Uterus (tissue), 4 donors: ENCODE measurements at places on chromosomes 3 and 15. TPM values are rescaled to one million over a fixed set of nuclear protein-coding genes. Genes with fewer than 3 reads are reported as not detected.

DNA sequence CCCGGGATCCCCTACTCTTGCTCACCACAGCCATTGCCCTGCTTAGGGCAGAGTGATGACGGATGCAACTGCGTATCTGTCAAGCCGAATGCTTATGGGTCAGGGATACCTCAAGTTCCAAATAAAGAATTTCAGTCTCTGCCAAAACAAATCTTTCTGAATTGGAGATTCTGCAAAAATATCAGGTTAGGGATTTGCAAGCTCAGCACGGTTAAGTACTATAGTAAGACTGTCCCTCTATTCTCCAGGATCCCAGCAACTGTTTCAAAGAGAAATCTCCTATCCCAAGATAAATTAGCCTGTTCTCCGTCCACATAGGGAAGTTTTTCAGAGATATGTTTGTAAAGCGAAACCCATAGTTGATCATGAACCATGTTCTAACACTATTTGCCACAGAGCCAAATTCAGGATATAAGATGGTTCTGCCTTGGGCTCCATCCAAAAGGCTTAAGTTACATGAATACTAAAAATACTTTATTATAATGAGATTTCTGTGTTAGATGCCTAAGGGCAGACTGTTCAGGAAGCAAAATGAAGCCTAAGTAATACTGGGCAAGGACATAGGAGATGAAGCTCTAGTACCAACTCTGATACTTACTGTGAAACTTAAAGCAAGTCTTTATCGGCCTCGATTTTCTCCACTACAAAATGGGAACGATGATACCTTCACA is 100.1 kb upstream of the LPP start:
- peak overlapping the region; percentile 95 for H3K27ac ChIP-seq
- no peaks in the 10 kb centered on the region for H3K36me3 ChIP-seq
- H3K4me3 ChIP-seq: no peak overlapping the region
- peaks cover 7% of the 10 kb centered on the region for H3K4me1 ChIP-seq

DNA sequence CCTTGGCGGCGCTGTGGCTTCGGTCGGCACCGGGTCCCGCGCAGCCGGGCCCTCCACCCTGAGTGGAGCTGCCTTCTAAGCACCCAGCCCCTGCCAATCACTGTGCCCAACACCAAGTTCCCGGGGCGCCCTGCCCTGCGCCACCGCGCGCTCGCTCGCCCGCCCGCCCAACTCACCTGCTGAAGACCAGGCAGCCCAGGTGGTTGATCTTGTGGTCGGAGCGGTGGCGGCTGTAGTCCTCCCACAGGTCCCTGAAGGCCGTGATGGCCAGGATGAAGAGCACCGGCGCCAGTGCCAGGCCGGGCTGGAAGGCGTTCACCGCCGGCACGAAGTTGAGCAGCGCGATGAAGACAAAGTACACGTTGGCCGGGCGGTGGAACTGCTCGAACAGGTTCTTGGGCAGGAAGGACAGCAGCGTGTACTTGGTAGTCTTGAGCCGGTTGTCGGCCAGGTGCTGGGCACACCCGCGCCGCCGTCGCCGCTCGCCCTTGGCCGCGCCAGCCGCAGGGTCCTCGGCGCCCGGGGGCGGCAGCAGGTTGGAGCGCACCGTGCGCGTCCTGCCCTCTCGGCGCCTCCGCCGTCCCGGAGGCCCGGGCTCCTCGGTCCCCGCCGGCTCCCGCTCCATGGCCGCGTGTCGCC is 536 bp downstream of the ATP10A start:
- no peaks in the 10 kb centered on the region for H3K36me3 ChIP-seq
- no peak overlapping the region for H3K27ac ChIP-seq
- peak overlapping the region; percentile 47 for H3K4me3 ChIP-seq
- no peak for DNase-seq
- no peaks in the 10 kb centered on the region for H3K4me1 ChIP-seq
- no peaks in the 10 kb centered on the region for H3K27me3 ChIP-seq

GRCh38 chr3:63798949-63799348 is 20.1 kb upstream of the C3orf49 start:
- H3K27me3 ChIP-seq: no peaks in the 10 kb centered on the region
- no peaks in the 10 kb centered on the region for H3K36me3 ChIP-seq
- no peaks in the 10 kb centered on the region for H3K4me1 ChIP-seq
- no peak for DNase-seq
- H3K4me3 ChIP-seq: no peak overlapping the region

DNA sequence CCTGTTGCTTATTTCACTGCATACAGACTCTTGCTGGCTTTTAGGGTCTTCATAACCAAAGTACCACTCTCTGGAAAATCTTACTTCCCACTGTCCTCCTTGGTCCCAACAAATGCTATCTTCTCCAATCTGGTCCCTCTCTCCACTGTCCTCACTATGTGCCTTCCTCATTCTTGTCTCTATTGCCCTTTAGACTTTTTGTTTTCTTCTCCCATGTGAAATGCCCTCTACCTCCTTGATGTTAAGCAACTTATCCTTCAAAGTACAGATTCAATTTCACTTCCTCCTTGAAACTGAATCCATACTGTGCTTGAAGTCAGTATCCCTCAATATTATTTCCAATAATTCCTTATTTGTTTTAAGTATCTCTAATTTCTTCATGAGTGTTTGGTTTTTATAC is 60.8 kb downstream of the CGGBP1 start:
- no peaks in the 10 kb centered on the region for H3K4me1 ChIP-seq
- DNase-seq: no peak
- no peak overlapping the region for H3K27ac ChIP-seq

DNA sequence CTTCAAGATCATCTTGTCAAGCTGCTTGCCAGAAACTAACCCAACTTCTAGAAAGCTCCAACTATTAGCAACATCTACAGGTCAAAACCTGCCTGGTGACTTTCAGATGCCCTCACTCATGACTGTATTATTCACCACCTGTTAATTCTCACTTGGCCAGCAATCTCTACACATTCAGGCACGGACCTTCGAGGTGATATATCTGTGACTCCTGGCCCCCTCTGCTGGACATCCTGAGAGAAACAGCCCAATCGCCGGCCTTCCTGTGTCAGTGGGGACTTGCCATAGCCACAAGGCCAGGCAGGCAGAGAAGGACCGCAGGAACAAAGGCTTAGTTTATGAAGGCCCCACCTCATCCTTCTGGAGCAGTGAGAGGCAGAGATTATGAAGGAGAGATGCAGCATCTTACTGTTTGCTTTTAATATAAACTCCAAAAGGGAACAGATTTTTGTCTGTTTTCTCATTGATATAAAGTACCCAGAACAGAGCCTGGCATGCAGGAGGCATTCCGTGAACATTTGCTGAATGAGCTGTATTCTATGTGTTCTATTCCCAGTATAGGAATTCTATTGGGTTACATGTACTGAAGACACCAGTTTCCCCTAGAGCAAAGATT is 24.4 kb upstream of the OCA2 start:
- no peaks in the 10 kb centered on the region for H3K4me1 ChIP-seq
- DNase-seq: no peak
- H3K36me3 ChIP-seq: no peaks in the 10 kb centered on the region
- H3K27ac ChIP-seq: no peak overlapping the region
- no peaks in the 10 kb centered on the region for H3K27me3 ChIP-seq

- H3K4me3 ChIP-seq: no peak overlapping the region
- H3K36me3 ChIP-seq: no peaks in the 10 kb centered on the region
- no peaks in the 10 kb centered on the region for H3K4me1 ChIP-seq
- H3K27me3 ChIP-seq: no peaks in the 10 kb centered on the region
Measured at GRCh38 chr15:40990789-40991188, 37.5 kb downstream of the CHAC1 start.

GRCh38 chr3:12972781-12973702 is 100.2 kb downstream of the IQSEC1 start:
- no peak overlapping the region for H3K4me3 ChIP-seq
- DNase-seq: no peak
- H3K27me3 ChIP-seq: no peaks in the 10 kb centered on the region

GRCh38 chr3:116815831-116816588 is 106.4 kb downstream of the TUSC7 start:
- H3K27ac ChIP-seq: peak overlapping the region; percentile 2
- DNase-seq: peak; percentile 19
- no peaks in the 10 kb centered on the region for H3K27me3 ChIP-seq
- no peak overlapping the region for H3K4me3 ChIP-seq
- H3K4me1 ChIP-seq: no peaks in the 10 kb centered on the region

Gene TMEM207
- total RNA-seq: not detected

GRCh38 chr15:88066636-88067330 is 189.8 kb downstream of the NTRK3 start:
- H3K36me3 ChIP-seq: no peaks in the 10 kb centered on the region
- DNase-seq: no peak
- H3K27me3 ChIP-seq: no peaks in the 10 kb centered on the region
- no peak overlapping the region for H3K4me3 ChIP-seq
- no peaks in the 10 kb centered on the region for H3K4me1 ChIP-seq
- H3K27ac ChIP-seq: no peak overlapping the region

Gene LRCH3
- 95.9 TPM for total RNA-seq

DNA sequence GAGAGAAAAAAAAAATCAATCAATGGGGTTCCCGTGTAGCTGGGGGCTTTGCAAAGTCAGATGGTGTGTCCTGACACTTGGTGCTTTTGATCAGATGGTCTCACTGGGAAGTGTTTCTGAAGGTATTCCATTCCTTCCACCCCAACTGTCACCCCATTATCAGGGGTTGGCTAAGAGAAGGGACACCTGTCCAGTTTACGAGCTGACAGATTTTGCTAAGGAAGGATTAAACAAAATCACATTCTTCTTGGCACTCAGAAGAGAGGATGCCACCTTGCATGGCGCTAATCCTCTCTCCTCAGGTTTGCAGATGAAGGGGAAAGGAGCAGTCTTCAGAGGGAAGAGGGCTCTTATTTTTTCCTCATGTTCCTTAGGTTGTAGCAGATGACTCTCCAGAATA is 103.7 kb upstream of the ETV5 start:
- H3K36me3 ChIP-seq: no peaks in the 10 kb centered on the region
- H3K4me3 ChIP-seq: no peak overlapping the region
- H3K27me3 ChIP-seq: no peaks in the 10 kb centered on the region
- no peak for DNase-seq
- no peak overlapping the region for H3K27ac ChIP-seq

Gene LRRC58
- 78.1 TPM for total RNA-seq

- H3K4me1 ChIP-seq: no peaks in the 10 kb centered on the region
- no peak overlapping the region for H3K4me3 ChIP-seq
- no peak for DNase-seq
- no peaks in the 10 kb centered on the region for H3K27me3 ChIP-seq
- no peaks in the 10 kb centered on the region for H3K36me3 ChIP-seq
- no peak overlapping the region for H3K27ac ChIP-seq
Measured at GRCh38 chr3:66363148-66363547, 137.7 kb downstream of the LRIG1 start.

Gene EEFSEC
- 9.2 TPM for total RNA-seq

Gene POLQ
- 0.26 TPM for total RNA-seq

- no peaks in the 10 kb centered on the region for H3K27me3 ChIP-seq
- no peaks in the 10 kb centered on the region for H3K4me1 ChIP-seq
- H3K4me3 ChIP-seq: no peak overlapping the region
- H3K36me3 ChIP-seq: no peaks in the 10 kb centered on the region
- no peak for DNase-seq
- H3K27ac ChIP-seq: no peak overlapping the region
Measured at GRCh38 chr3:132382267-132382666, 35.0 kb upstream of the DNAJC13 start.

Gene SETD2
- total RNA-seq: 90.1 TPM

- H3K36me3 ChIP-seq: no peaks in the 10 kb centered on the region
- no peaks in the 10 kb centered on the region for H3K27me3 ChIP-seq
- peak overlapping the region; percentile 63 for H3K4me3 ChIP-seq
- DNase-seq: peak; percentile 45
Measured at GRCh38 chr3:39106851-39107387, 508 bp downstream of the GORASP1 start.

DNA sequence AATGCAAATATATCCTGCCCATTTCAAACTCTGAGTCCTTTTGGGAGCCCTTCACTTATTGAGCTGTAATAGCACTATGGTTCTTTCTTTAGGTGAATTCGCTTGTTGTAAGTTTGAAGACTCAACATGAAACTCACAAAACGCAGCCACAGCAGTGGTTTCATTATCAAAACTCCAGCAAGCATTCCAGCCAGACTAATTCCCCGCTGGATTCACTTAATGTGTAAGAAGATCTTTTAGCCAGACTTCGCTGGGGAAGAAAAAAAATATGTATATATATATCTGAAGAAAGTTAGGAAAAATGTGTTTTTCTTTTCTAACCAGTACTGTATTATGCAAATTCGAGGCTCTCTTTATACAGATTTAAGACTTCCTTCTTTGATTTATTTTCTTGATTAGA is 241.1 kb downstream of the WNT5A start:
- H3K27ac ChIP-seq: peak overlapping the region; percentile 1
- no peaks in the 10 kb centered on the region for H3K36me3 ChIP-seq

Gene NTRK3
- total RNA-seq: 6.9 TPM

DNA sequence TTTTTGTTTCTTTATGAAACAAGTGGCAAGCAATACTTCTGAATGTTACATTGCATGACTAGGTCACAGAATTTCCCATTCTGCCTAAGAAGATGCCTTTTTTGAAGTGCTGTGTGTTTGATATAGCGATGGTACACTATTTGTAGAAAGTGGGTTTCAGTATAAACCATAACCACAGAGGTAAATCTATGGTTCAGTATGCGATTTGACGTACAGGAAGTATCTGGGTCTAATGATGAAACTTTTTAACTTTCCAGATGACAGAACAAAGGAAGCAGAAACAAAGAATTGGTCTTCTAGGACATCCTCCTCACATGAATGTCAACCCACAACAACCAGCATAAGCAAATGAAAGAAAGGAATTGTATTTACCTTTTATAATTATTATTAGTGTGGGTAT is 133.4 kb upstream of the BHLHE40 start:
- H3K27ac ChIP-seq: no peak overlapping the region
- no peak overlapping the region for H3K4me3 ChIP-seq
- H3K36me3 ChIP-seq: no peaks in the 10 kb centered on the region
- no peak for DNase-seq
- no peaks in the 10 kb centered on the region for H3K4me1 ChIP-seq
- no peaks in the 10 kb centered on the region for H3K27me3 ChIP-seq

Gene RHOV
- total RNA-seq: not detected

Gene TGM4
- not detected for total RNA-seq

Gene STARD9
- total RNA-seq: 25.2 TPM

Gene GPR62
- 0.28 TPM for total RNA-seq

DNA sequence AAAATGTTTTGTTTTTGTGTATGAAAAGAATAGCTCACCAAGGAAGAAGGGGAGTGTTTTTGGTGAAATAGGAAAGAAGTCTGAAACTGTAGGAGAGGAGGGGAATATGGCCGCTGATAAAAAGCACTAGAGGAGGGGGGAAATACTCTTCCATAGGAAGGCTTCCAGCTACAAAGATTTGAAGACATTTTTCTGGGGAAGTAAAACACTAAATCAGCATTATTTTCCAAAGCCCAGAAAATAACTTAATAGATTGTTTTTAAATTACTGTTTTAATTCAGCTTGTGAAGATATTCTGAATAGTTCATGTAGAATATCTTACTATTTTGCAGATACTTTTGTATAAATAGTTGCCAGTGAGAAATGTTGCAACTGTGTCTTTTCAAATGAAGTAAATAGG is 54.9 kb downstream of the CALML4 start:
- no peaks in the 10 kb centered on the region for H3K36me3 ChIP-seq
- no peaks in the 10 kb centered on the region for H3K27me3 ChIP-seq
- no peaks in the 10 kb centered on the region for H3K4me1 ChIP-seq
- no peak overlapping the region for H3K27ac ChIP-seq
- no peak overlapping the region for H3K4me3 ChIP-seq
- no peak for DNase-seq

- H3K27me3 ChIP-seq: no peaks in the 10 kb centered on the region
- H3K4me1 ChIP-seq: no peaks in the 10 kb centered on the region
- no peaks in the 10 kb centered on the region for H3K36me3 ChIP-seq
- H3K4me3 ChIP-seq: no peak overlapping the region
- H3K27ac ChIP-seq: no peak overlapping the region
Measured at GRCh38 chr3:131007256-131007655, 19.4 kb downstream of the ASTE1 start.
